ENCODE measurements at places on chromosomes 3 and 15.

GRCh38 chr15:56719774-56720555 is 13.3 kb downstream of the ZNF280D start:
- no peak for DNase-seq

GRCh38 chr15:63764124-63764803 is 69.5 kb downstream of the HERC1 start:
- DNase-seq, result no peak

- DNase-seq, result no peak
Observed at GRCh38 chr3:179304605-179305004, 18.2 kb upstream of the ZNF639 start.

GRCh38 chr15:48411971-48412591 is 80.9 kb downstream of the DUT start:
- DNase-seq, result no peak

DNA sequence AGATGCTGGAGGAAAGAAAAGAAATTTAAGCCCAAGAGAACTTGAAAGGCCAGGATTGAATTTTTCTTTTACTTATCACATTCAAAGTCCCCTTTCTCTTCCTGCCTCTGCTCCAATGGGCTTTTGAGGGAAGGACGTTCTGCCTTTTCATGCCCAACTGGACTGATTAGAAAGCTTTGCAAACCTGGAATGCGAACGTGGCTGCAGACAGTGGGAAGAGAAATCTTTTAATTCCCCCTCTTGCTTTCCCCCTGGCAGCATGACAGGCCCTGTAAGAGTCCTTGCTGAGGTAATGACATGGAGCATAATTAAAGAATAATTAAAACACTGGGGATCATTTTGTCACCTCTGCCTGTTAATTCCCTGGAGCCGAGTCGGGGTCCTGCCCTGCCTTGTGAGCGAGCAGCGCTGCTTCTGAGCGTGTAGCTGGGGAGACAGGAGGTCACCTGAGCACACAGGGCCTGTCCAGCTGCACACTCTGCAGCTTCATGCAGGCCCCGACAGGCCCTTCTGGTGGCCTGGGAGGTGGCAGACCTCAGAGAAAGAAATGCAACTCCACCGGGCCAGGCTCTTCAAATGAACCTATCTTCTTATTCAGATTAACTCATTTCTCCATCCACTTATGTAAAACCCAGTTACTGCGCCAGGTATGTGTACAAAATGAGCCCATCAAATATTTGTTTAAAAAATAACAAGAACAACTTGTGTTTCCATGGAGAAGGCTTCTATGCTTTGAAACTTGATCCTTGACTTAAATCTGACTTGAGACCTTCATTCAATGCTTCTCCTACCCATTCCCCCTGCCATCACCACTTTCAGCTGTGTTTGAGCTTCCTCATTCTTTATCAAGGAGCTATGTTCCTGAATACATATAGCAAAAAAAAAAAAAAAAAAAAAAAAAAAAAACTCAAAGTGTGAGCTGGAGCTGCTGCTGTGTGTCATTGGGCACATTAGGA is 628.2 kb upstream of the CFAP20DC start:
- DNase-seq, result no peak

GRCh38 chr3:105162448-105162847 is 204.3 kb upstream of the ALCAM start:
- DNase-seq, result no peak

DNA sequence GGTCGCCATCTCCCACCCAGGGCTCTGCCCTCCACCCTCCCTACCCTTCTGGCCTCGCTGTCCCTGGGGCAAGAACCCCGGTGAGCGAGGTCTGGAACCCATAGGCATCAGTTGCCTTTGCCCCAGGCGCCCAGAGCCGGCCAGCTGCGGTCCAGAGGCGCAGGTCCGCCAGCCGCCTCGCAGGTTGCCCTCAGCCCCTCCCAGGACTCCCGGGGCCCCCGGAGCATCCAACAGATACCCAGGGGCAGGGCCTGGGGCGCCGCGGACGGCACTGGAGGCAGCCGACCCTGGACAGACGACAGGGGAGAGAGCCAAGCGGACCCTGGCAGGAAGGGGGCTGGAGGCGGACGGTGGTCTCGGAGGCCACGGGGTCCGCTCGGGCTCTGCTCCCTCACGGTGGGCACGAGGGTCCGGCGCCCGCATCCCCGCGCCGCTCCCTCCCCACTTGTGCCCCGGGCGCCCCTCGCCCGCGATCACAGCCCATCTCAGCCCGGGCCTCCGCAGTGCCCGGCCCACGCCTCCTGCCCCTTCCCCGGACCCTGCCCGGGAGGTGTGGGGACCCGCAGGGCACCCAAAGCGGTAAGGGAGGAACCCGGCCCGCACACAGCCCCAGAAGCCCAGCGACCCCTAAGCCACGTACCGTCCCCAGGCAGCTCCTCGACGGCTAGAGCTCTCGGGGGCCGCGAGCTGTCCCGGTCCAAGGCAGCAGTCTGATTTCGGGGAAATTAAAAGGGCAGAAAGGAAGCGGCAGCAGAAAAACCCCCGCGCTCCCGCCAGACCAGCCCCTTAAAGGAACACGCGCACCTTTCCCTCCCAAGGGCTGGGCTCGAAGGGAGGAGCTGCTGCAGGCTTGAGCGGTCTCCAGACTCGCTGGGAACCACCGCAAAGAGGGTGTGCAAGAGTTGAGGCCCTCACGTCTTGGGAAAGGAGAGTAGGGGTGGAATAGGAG is at the start of gene HAPLN3:
TSS of gene HAPLN3 (minus strand) at position 726 of the 949 bp plus-strand sequence. CDS start 8,246 bp downstream, outside the sequence.
- DNase-seq, result peak; percentile 67

DNA sequence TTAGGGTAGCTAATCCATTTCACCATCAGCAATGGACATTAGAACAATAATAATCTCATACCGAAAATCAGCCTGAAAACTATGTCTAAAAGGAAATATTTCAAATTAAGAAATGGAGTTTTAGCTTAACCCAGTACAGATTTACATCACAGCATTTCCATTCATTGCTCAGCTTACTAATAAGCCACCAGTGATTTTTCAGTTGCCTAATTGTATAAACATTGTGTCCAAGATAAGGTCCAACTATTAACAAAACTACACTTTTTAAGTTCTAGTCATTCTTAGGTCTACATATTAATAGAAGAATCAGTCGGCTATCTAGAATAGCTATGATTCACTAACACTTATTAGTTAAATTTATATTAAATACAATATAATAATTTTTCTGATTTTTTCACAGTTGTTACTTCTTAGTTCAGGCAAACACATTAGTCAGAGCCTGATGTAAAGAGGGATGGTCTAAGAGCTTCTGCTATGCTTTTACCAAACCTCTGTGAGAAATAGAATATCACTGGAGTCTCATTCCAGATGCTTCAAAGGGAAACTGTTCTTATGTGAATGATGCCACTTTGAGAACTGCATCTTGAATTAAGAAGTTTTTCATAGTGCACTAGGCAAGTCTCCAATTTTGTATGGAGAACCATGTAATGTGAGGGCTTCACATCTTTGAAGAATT is 74.1 kb downstream of the CMSS1 start:
- DNase-seq, result no peak

- no peak for DNase-seq
Observed at GRCh38 chr3:153008226-153008625, 153.8 kb upstream of the RAP2B start.

DNA sequence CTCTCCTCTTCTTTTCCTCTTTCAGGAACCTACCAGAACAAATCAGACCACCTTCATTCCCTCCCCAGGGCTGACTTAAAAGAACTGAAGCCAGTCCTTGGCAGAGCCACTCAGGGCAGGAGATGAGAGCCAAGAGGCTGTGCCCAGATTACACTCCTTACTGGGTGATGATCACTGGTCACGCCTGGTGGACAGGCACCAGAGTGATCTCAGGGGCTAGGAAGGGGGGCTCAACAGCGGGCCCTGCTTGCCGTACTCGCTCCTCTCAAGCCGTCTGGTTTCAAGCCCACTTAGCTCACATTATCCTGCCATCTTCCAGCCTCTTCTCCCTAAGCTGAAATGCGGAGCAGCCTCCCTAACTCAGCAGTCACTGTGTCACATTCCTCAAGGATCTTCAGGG is 1.7 kb upstream of the FAH start:
- DNase-seq, result no peak

GRCh38 chr15:69031013-69032001 is 16.8 kb downstream of the NOX5 start:
- DNase-seq, result peak; percentile 36

GRCh38 chr3:177735431-177735830 is 538.1 kb upstream of the TBL1XR1 start:
- no peak for DNase-seq

GRCh38 chr15:99508311-99508645 is 57.5 kb upstream of the MEF2A start:
- DNase-seq, result no peak

GRCh38 chr15:60975952-60976351 is 253.2 kb downstream of the RORA start:
- no peak for DNase-seq

GRCh38 chr15:67080900-67081431 is 15.6 kb downstream of the SMAD3 start:
- DNase-seq, result peak; percentile 72

Measured in CD4-positive, alpha-beta T cell treated with Interleukin-17A for 4 hours (primary cell).